ENCODE measurements at places on chromosomes 7 and 10.

DNA sequence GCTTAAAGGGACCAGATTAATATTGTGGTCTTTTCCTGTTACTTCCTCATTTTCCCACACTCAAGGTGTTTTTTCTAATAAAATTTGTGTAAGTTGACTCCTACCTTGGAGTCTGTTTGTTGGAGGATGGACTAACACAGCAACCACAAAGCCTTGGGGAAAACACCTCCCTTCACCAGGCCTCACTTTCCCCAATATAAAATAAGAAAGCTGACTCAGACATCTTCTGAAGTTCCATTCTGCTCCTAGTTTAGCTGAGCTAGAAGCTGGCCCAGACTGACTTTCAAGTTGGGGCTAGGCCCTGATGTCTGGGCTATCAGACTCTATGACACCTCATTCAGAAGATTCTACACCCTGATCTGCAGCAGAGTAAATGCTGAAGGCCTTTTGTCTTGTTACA lies 73.0 kb upstream of the ADRB1 start:
- DNase-seq = no peak

- peak; percentile 90 for DNase-seq
These were observed 1.6 kb upstream of the HILPDA start for GRCh38 chr7:128453836-128454804.

- DNase-seq = peak; percentile 1
These were observed 1196.9 kb downstream of the SORCS3 start for GRCh38 chr10:105837951-105838350.

DNA sequence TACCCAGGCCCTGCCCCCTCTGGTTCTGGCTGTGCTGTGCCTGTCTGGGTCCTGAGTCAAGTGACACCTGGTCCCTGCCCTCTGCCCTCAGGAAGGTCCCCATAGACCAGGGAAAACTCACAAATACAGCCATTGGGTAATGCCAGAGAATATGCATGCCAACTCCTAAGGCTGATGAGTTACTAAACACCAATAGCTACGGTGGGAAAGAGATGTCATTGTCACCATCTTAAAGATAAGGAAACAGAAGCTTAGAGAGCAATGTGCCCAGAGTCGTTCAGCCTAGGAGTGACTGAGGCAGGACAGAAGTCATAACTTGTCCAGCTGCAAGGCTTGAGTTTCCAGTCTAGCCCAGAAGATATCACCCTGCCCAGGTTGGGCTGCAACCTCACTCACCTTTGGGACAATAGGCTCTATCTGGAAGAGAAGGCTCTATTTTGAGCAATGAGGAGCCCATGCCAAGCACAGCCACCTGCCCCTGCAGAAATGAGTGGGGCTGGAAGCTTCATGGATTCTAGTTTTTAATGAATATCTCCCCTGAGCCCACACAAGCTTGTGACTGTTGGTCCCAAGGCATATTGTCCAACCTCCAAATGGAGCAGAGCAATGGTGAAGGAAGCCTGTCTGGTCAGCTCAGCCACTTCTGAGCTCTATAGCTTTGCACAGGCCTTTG lies 42.6 kb downstream of the ZNF273 start:
- DNase-seq = no peak

GRCh38 chr7:142174441-142174840 lies 62.9 kb downstream of the MGAM2 start:
- DNase-seq = no peak

- DNase-seq = no peak
These were observed 734.6 kb upstream of the SORCS1 start for GRCh38 chr10:107899075-107899474.
